GM12878 (cell line): ENCODE measurements at places on chromosomes 4 and X. TPM values are rescaled to one million over a fixed set of nuclear protein-coding genes. Genes with fewer than 3 reads are reported as not detected.

NEUROG2 gene
- total RNA-seq = 1.9 and 2.9 TPM in 2 replicates

RAB9A gene
- 43.2 and 44.2 TPM in 2 replicates for total RNA-seq

ATP8A1 gene
- 50.4 and 50.6 TPM in 2 replicates for total RNA-seq

DNA sequence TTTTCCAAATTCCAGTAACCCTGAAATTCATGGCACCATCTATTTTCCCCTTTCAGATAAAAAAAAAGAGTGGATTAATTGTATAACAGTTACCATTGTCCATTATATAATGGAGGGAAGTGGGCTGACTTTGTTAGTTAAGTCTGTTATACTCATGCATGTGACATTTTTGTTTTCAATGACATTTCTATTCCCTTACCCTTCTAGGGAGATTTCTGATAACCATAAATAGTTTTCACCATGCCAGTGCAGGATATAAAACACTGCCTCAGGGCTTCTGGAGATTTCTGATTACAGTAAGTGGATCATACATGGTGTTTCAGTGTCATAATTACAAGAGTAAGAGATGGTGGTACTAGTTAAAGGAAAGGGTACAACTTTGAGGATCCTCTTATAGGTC is 45.5 kb downstream of the SUPT20HL1 start:
- DNase-seq = no peak

GRCh38 chr4:1151541-1151940 is 20.8 kb downstream of the SPON2 start:
- no peak for DNase-seq

- no peak for DNase-seq
These were observed 406.4 kb downstream of the SMARCA1 start for GRCh38 chrX:129116676-129117470.
